AG20443 (cell line): ENCODE measurements at places on chromosomes 12 and 14.

- DNase-seq = no peak
Measured at GRCh38 chr14:85996551-85996950, 466.6 kb downstream of the FLRT2 start.

GRCh38 chr14:100573002-100573756 lies 14.0 kb downstream of the BEGAIN start:
- no peak for DNase-seq

DNA sequence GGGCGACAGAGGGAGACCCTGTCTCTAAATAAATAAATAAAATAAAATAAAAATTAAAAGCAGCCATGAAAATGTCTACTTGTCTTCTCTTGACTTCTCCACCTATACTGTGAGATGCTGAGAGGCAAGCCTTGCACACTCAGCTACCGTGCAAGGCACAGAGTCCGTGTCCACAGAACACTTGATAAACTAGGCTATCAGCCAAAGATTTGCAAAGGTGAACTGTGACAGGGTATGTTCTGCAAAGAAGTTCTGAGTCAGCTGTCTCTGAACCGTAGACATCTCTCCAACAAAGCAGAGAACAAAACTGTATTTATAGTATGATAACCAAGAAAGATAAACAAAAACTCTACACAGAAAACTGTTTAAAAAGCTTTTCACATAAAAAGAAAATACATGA lies 35.5 kb downstream of the STXBP6 start:
- no peak for DNase-seq

- DNase-seq = no peak
Measured at GRCh38 chr14:78307671-78308070, 137.5 kb downstream of the NRXN3 start.

- no peak for DNase-seq
Measured at GRCh38 chr12:123401753-123402683, 18.1 kb downstream of the KMT5A start.

DNA sequence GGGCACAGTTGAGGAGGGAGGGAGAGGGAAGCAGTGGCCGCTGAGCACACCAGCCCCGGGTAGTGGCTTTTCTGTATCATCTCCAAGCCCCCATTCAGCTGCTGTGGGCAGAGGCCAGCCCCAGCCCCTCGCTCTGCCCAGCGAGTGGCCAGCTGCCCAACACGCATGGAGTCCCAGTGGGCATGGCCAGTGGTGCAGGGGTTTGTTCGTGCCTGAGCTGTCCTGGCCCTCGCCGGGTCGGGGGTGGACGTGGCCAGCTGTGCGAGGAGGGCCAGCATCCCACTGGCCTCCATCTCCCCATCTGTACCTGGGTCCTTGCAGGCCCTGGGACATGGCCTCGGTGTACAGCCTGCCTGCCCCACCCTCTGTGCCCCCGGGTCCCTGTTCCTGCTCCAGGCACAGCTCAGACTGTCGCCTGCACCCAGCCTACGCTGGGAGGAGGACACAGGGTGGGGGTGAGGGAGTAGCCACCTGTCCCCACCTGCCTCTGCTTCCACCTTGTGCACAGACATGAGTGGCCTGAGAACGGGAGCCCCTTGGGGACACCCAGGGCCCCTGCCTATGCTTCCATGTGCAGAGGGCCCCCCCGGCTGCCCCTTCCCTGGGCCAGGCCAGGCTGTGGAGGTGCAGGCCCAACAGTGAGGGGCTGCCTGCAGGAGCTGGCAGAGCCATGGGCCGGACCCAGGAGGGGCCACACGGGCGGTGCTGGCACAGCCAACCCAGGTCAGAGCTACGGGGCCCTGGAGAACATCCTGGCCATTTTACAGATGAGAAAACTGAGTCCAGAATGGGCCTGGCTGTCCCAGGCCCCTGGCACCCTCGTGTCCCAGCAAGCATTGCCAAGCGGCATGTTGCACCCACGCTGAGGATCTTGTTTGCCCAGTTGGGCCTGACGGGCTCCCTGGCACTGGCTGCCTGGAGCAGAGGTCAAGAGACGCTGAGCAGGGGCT lies 4.3 kb downstream of the INF2 start:
- no peak for DNase-seq

DNA sequence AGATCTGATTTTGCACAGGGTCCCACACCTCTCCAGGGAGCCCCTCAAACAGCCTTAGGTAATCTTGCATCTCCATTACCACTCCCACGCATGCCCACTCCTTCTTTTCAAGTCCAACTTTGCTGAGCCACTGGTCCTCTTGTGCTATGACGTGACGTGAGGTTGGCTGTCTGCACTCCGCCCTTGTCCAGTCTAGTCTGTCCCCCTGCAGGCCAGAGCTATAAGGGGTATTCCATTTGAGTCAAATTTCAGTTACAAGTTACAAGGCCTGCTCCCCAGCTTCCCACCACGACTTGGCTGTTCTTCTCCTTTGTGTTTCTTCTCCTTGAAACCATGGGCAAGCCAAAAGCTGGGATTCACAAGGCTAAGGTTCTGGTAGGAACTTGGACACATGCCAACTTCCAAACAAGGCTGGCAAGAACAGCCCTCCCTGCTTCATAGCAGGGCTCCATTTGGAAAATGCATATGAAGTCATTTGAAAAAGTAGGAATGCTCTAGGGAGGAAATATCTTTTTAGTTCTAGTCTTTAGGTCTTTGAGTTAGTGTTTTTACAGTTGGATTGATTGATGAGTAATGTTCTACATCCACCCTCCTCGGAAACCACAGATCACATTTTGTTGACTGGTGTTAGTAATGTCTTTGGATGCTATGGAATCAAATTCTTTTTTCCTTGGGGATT lies 49.1 kb downstream of the KCNA1 start:
- DNase-seq = no peak

- peak; percentile 53 for DNase-seq
Measured at GRCh38 chr12:114481200-114481535, 75.2 kb upstream of the TBX5 start.

GRCh38 chr12:12019881-12020280 lies 50.9 kb upstream of the BCL2L14 start:
- no peak for DNase-seq

GRCh38 chr14:99734406-99735051 lies 50.4 kb downstream of the CYP46A1 start:
- no peak for DNase-seq

- no peak for DNase-seq
Measured at GRCh38 chr12:53483979-53484377, 15.3 kb downstream of the MAP3K12 start.

DNA sequence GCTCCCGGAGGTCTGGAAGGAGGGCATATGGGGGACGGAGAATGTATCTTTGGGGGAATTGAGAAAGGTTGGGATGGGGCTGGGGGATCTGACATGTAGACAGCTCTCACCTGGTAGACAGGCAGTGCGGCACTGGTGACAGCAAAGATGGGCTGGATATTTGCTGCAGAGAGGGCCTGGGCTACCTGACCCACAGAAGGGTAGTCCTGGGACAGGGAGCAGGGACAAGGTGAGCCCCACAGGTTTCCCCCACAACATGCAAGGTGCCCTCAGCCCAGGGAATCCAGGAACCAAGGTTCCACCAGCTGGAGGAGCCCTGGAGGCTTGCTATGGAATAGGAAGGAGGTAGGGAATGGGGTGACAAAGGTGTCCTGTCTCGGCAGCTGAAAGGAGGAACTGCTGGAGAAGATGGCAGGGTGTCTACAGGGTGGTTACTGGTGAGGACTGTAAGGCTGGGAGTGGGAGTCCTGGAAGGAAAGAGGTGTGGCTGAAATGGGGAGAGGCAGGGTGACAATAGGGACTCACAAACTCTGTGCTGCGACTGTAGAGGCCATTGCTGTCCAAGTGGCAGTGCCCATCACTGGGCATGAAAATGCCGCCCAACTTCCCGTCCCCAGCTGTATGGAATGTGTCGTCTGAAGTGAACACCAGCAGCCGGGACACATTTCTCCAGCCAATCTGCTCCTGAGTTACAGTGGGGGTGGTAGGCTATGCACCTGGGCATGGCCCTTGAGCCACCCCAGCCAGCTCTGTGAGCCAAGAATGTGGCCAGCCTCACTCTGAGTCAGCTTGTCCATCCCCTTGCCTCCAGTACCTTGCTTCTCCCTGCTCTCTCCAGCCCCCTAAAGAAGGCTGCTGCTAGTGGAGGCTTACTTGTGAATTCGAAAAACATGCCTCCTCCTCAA lies 11.3 kb downstream of the ITGB7 start:
- no peak for DNase-seq

GRCh38 chr12:1117970-1118563 lies 127.0 kb downstream of the ERC1 start:
- peak; percentile 48 for DNase-seq

DNA sequence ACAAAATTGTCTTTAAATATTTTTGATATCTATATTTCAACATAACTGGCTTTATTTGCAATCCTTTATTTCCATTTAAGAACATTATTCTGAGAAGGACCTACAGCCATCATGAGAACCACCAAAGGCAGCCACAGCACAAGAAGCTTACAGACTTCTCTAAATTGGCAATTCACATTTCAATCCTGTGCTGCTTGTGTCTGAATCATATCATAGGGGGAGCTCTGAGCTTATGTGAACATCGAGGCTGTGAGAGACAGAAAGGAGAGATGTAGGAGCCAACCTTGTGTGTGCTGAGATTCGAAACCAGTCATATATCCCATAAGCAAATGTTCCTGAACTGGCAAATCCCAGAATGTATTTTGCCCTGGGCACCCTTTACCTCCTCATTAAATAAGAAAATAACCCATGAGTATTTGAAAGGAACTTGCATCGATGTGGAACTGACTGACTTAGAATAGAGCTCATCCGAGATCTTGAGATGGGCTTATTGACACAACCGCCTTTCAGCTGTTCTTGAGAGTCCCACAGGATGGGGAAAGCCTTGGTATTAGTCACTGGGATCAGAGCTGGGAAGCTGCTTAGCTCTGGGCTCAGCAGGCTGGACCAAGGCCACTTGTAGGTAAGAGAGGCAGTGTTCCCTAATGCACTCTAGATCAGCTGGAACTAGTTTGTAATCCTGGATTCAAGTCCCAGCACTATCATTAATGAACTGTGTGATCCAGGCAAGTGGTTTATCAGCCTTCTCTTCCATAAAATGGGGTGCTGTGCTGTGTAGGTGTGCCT lies 329.8 kb downstream of the CACNA1C start:
- no peak for DNase-seq

DNA sequence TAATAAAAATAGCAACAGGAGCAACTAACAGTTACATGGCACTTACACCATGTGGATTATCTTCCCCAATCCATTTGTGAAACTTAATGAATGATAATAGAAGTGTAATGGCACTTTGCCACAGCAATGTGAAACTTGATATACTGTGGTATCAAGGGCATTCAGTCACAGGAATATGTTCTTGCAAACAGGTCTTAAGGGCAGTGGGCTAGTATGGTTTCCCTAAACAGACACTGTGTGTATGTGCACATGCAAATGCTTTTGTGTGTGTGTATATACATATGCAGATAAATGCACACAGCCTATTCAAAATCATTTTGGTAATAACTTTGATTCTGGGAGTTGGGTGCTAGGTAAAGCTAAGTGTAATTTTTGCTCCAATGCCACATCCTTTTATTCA lies 26.2 kb upstream of the ARHGAP5 start:
- no peak for DNase-seq

GRCh38 chr14:104913435-104913834 lies 11.2 kb upstream of the PLD4 start:
- no peak for DNase-seq

- DNase-seq = peak; percentile 67
Measured at GRCh38 chr14:74516451-74517160, 23.0 kb downstream of the ISCA2 start.

GRCh38 chr14:21203470-21204166 lies 47.8 kb upstream of the OR5AU1 start:
- DNase-seq = no peak

DNA sequence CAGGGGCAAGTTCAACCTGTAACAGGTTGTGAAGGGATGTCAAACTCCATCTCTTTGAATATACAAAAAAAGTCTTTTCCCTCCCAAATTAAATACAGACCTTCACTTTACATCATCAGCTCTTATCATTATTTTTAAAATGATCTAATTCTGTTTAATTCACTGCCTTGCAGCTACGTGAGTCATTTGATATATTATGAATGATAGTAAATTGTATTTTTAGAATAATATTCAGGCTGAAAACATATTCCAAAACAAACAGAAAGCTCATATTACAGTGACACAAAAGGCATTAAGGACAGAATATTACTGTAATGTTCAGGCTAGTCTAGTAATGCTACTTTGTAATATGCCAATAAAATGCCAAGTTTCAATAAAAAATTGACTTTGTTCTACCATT lies 53.3 kb downstream of the BCAT1 start:
- DNase-seq = no peak
